ENCODE measurements at places on chromosomes 2 and 18.

DNA sequence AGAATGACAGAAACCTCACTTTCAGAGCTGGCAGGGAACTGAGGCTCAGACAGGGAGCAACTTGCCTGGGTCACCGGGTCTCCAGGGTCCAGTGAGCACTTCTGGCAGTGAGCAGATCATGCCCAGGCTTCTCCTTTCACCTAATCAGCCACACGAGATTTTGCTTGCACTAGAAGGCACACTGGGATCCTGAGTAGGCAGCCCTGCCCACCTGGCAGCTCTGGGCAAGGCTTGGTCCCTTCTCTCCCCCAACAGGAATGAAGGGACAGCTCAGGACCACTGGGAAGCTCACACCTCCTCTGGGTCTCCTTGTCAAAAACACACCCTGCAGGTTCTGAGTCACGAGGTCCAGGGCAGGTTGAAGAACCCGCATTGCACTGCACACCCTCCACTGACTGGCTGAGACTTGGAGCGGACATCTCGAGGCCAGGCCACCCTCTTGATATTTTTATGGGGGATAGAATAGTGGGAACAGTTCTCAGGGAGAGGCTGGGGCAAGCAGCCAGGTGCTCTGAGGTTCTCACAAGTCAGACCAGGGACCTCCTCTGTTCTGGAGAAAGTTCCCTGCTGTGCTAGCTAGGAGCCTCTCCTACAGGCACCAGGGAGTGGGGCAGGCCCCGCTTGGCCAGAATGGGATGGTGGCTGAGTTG, 5.7 kb downstream of the MAL start:
- no peak for DNase-seq

DNA sequence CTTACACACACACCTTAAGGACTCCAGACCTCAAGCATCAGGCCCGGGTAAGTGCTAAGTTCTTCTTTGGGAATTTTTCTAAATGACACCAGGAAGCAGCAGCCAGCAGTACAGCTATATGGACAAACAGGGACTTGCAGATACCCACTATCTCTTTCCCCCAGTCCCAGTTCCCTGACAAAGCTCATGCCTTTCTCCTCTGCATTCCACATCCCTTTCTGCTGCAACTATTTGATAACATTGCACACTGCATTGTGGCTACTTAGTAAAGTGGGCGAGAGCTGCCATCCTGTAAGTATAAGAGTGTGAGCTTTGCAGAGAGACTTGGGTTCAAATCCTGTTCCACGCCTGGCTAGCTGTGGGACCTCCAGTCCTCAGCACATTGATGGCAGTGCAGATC, 14.0 kb upstream of the CD226 start:
- no peak for DNase-seq

GRCh38 chr2:101153077-101153707, 2.0 kb upstream of the TBC1D8 start:
- no peak for DNase-seq

DNA sequence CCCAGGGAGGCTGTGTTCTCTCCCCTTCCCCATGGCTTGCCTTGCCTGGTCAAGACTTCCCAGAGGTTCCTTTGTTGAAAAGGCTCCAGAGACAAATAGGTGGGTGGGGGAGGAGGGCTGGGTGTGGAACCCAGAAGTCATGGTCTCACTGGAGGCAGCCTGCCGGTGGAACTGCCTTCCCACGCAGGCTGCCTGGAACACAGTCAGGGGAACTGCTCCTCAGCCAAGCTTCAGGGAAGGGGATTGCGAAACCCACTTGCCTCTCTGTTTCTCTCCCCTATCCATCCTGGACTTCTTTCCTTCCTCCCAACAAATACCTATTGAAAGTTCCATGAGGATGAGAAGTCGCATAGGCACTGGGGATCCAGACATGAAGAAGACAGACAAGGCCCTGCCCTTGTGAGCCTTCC, 31.6 kb downstream of the MARCO start:
- no peak for DNase-seq

- no peak for DNase-seq
These were observed 117.9 kb downstream of the SCN9A start for GRCh38 chr2:166257859-166258258.

GRCh38 chr2:71905205-71905604, 242.5 kb downstream of the CYP26B1 start:
- DNase-seq = no peak

- DNase-seq = no peak
These were observed 160.4 kb upstream of the LHCGR start for GRCh38 chr2:48915884-48916283.

GRCh38 chr18:986051-986450, 81.4 kb downstream of the ADCYAP1 start:
- no peak for DNase-seq
